GM13976 (cell line): ENCODE measurements at places on chromosomes 5 and 9.

- DNase-seq: no peak
These were observed 15.7 kb downstream of the BDP1 start for GRCh38 chr5:71471193-71471592.

GRCh38 chr5:110478895-110479294, 247.6 kb downstream of the TMEM232 start:
- no peak for DNase-seq

DNA sequence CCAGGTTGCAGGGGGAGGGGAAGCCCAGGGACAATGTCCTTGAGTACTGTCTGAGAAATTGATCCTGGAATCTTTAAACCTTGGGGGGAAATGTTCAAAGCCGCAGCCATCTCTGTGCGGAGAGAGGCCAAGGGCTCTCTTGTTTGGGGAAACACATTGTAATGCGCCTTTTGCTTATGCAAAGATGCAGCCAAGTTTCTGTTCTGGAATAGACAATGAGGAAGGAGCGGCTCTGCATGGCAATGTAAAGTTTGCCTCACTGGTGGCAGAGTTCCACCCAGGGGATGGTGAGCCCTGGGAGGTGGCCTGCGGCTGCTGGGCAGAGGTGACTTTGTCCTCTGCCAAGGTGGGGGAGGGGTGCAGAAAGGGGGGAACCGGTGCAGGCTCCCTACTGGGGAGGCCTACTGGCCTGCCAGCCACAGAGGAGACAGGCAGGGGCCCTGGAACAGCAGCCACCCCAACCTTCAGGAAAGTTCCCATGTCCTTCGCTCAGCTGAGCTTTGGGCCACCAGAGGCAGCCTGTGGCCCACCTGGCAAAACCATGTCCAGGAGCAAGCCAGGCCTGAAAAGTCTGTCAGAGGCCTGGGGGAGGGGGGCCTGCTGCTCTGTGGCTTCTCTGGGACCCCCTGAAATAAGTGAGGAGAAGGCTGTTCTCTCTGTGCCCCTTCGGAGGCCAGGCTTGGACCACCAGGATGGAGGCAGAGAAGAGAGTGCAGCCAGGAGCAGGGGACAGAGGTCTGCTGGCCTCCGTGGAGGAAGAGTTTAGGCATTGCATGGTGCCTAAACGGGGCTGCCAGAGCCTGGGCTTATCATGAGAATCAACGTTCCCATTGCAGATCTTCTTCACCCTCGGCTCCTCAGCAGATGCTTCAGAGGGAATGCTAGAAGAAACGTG, 127.8 kb downstream of the ZNF354C start:
- DNase-seq: no peak

- DNase-seq: no peak
These were observed 18.0 kb upstream of the CXCL14 start for GRCh38 chr5:135596788-135597187.

DNA sequence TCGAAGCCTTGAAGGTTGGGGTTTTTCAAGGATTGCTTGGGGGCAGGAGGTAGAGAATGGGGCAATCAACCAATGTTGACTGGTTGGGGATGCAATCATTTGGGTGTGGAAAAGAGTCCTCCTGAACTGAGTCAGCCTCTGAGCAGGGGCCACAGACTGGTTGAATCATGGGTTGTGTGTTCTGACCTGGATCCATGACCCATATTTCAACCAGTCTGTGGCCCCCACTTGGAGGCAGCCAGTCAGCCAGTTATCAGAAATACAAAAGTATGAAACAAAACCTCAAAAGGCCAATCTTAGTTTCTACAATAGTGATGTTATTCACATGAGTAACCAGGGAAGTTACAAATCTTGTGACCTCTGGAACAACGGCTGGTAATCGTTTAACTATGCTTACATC, 81.4 kb upstream of the RANBP6 start:
- DNase-seq: no peak

DNA sequence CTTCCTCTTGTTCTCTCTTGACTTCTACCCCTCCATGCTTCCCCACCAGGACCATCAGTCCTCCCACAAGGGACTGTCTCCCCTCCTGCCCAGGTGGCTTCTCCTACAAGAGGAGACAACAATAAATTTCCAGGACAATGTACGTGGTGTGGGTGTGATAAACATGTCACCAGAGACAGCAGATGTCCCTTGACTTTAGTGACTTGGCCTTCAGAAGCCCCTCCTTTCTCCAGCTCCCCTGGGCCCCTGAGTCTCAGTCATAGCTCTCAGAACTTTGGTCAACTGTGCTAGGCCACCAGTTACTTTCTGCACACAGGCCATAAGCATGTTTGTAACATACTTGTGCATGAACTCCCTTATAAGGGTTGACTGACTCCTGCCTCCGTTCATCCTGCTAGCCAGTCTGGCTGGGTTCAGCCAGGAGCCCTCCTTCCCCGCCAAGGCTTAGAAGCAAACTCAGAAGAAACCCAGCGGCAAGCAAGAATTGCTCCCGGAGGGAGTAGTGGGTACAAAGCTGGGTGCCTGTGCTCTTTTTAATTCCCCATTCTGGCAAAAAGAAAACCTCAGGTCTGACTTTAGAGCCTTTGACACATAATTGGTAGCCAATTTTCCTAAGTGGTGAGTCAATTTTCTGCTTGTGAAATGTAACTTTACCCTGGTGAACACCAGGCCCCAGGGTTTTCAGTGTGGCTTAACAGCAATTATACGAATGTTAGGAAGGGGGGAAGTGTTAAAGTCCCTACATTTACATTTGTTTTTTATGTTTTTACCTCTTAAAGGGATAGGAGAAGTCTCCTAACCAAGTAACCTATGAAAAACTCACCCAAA, 49.2 kb downstream of the EBF1 start:
- peak; percentile 40 for DNase-seq

- DNase-seq: no peak
These were observed 55.3 kb upstream of the ALDH1A1 start for GRCh38 chr9:73007966-73008672.

- DNase-seq: no peak
These were observed 17.6 kb upstream of the MYO10 start for GRCh38 chr5:16953729-16954128.

- peak; percentile 72 for DNase-seq
These were observed 22.1 kb upstream of the NDST1 start for GRCh38 chr5:150485693-150486401.

GRCh38 chr9:84652496-84653120, 16.9 kb upstream of the NTRK2 start:
- DNase-seq: no peak

GRCh38 chr9:134837529-134837928, 43.1 kb upstream of the FCN2 start:
- DNase-seq: no peak

GRCh38 chr5:145983446-145983845, 47.1 kb downstream of the SH3RF2 start:
- no peak for DNase-seq

DNA sequence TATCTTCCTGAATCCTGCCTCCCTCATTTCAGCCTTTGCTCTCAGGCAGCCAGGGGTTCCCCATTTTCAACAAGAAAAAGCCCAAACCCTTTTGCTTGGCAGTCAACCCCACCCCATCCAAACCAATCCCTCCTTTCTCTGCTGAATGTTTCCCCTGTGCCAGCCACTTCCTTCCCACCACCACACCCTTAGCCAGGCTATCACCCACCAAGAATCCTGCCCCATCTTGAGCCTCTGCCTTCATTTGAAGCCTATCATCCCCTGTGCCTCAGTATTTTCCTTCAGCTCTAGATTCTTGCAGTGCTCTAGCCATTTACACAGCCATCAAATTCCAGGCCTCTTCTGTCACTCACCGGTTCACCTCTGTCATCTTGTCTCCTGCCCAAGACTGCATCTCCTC, 15.3 kb upstream of the FIBCD1 start:
- DNase-seq: no peak

DNA sequence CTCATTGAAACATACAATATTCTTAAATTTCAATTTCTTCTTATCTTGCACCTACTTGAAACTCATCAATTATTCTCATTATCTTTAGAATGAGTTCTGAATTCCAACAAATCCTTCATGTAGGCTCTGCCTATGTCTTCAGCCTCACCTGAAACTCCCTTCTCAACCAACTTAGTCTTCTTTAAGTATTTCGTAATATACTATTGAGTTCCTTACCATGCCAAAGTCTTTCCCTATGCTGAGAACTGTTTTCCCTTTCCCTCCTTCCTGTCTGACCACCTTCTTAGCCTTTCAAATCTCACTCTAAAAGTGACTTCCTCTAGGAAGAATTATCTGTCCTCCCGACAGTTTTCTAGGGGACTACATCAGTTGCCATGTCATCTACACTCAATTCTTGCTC, 50.9 kb upstream of the ZFAND5 start:
- DNase-seq: no peak

DNA sequence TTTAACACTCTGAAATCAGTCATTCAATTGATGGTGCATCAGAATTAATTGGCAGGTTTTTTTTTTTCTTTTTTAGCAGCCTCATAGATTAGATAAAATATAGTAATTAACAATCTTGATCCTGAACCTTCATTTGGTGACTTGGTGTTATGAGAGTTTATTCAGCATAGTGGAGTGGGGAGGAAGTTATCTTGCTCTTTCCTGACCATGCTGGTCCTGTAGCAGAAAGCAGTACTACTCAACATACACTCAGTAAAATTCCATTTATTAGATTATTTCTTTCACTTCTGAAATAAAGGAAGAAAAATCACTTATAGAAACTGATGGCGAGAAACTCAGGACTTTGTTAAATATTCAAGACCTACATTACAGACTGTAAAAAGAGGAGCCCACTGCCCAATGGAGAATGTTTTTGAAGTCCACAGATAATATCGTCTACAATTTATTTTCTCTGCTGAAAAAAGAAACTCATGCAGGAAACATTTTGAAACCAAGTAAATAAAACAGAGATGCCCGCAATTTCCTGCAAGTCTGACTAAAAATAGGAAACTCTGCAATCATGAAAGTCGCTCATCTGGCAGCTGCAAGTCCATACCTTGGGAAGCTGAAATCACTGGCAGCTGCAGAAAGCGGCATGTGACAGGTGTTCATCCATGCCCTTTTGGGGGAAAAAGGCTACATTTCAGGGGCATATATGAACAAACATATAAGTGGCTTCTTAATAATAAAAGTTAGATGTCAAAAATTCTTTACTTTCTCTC, 233.2 kb upstream of the RFX3 start:
- DNase-seq: no peak

- no peak for DNase-seq
These were observed 86.5 kb downstream of the KLHL3 start for GRCh38 chr5:137649228-137649935.

DNA sequence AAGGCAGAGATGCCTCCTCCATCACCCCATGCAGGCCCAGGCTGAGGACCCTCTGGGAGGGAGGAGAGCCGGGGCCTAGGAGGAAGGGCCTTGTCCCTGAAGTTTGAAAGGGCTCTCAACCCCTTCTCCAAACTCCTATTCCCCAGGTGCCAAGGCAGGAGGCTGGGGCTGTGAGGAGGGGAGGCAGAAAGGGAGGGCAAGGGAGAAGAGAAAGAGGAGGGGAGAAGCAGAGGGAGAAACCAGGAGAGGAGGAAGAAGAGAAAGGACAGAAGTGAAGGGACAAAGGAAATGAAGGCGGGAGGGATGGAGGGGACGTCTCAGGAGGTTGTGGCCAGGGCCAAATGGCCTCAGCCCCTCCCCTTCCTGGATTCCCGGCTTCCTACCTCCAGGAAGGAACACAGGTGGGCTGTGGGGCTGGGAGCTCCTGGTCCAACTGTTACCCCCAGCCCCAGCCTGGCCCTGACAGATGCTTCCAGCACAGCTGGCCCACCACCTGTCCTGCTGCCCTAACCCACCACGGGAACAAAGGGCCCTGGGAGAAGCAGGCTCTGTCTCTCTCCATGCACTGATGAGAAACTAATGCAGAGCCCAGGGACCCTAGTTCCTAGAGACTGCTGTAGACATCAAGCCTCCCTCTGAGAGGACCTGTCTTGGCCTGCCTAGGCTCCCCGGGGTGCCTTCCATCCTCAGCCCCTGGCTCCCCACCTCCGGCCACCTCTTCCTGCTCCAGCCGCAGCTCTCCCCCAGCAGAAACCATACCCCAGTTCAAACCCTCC, 3.5 kb downstream of the DBN1 start:
- no peak for DNase-seq

DNA sequence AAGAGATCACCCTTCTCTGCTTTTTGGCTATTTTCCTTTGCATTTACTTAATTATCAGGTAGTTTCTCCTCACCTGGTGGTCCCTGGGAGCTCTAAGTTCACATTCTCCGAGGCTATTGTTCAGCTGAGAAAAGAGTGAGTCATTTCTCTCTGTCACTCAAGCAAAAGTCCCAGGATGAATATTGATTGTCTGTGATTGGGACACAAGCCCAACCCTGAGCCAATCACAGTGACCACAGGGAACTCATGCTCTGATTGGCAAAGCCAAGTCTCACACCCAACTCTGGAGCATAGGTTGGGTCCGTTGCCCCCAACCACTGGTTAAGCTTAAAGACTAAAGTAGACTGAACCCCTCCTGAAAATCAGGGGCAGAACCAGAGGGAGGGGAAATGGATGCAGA, 27.8 kb upstream of the FAT2 start:
- DNase-seq: no peak

GRCh38 chr9:116499986-116500871, 186.9 kb upstream of the TRIM32 start:
- no peak for DNase-seq

DNA sequence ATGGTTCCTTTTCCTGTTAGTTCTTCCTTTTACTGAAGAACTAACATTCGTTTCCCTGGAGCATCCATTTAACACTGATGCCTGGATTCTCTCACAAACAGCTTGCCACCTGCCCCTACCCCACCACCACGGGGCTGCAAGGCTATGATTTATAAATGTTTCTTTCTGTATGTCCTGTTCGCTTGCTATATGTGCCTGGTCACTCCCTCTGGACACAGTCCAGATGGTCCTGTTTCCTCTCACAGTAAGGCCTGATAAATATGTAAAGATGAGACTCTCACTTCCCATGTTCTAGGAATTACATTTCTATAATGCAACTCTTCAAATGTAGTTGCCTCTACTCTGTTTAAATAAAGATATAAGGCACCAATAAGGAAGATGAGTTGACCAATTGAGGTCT, 146.4 kb upstream of the SHB start:
- no peak for DNase-seq

DNA sequence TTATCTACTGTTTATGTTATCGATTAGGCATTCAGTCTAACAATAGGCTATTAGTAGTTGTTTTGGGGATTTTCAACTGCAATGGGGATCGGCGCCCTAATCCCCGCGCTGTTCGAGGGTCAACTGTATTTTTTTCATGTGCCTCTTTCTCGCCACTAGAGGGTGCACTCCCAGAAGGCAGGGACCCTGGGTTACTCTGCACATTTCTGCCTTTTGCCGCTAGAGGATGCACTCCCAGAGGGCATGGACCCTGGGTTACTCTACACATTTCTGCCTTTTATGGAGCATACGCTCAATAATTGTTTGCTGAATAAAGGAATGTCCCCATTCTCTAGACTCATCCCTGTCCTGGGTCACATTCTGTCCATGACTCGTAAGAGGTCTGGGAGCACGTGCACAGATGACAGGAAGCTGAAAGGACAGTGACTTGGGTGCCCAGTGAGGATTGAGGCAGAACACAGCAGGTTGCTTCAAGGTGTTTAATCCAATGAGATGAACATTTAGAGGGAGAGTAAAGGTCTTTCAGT, 27.9 kb upstream of the RECK start:
- DNase-seq: peak; percentile 78

- no peak for DNase-seq
These were observed 6.3 kb downstream of the MRPL36 start for GRCh38 chr5:1793301-1793740.

- DNase-seq: no peak
These were observed 168.8 kb upstream of the POC5 start for GRCh38 chr5:75885849-75886596.

- DNase-seq: no peak
These were observed 75.1 kb downstream of the MAT2B start for GRCh38 chr5:163580516-163580915.
